ENCODE measurements at places on chromosomes 11 and 22.

DNA sequence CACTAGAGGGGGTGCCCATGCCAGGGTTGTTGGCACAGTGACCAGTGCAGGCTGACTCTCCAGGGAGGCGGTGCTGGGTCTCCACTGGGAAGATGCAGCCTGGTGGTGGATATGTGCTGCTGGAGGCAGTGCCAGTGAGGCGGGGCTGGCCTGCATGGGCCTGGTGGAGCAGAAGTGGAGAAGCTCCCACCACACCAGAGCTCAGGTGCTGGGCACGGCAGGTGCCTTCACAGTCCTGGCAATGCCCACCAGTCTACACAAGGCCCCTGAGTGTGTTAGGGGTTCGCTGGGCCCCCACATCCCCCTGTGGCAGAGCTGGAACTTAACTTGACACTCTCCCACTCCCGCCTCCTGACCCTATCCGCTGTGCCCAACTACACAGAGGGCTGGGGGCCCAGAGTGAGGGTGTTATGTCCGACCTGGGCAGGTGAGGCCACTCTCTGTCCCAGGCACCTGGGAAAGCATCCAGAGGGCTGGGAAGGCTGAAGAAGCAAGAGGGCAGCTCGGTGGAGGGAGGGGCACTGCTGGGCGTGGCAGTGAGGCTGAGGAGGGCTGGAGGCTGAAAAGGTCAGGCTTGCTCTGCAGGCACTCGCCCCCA lies 102.4 kb upstream of the B3GAT1 start:
- DNase-seq = no peak

DNA sequence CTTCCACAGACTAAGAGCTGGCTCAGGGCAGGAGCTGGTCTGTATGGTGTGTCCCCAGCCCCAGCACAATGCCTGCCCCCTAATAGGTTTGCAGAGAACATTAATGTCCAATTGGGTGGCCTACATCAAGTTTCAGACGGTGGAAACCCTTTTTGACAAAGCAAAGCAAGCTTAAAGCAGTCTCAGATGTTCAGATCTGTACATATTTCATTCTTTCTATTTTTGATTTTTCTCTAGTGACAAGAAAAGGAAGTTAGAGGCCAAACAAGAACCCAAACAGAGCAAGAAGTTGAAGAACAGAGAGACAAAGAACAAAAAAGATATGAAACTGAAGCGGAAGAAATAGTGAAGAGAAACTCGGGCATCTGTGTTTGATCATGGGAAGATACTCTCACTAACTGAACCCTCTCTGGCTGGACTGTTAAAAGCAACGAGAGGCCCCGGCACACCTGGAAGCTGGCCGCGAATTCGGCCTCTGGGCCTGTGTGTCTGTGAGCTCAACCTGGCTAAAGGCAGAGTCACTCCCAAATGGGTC lies 40.5 kb downstream of the NAT10 start:
- no peak for DNase-seq

DNA sequence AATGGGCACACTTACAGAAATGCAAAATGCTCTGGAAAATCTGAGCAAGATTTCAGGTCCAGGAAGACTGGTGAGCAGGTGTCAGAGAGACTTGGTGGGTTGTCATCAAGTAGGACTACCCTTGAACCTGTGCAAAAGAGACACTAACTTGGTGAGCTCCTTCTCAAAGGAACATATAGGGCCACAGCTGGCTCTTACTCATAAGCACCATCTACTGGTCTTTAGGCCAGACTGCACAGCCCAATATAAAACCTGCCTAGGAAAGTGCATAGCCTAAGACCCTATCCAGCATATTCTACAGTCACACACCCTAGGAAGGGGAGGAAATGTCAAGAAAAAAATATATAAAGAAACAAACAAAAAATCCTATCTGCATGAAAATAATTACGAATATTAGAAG lies 18.2 kb upstream of the OR10W1 start:
- no peak for DNase-seq

- no peak for DNase-seq
Observed at GRCh38 chr11:13166036-13166435, 111.6 kb upstream of the BMAL1 start.

- DNase-seq = no peak
Observed at GRCh38 chr22:27267145-27267544, 534.4 kb downstream of the MN1 start.

DNA sequence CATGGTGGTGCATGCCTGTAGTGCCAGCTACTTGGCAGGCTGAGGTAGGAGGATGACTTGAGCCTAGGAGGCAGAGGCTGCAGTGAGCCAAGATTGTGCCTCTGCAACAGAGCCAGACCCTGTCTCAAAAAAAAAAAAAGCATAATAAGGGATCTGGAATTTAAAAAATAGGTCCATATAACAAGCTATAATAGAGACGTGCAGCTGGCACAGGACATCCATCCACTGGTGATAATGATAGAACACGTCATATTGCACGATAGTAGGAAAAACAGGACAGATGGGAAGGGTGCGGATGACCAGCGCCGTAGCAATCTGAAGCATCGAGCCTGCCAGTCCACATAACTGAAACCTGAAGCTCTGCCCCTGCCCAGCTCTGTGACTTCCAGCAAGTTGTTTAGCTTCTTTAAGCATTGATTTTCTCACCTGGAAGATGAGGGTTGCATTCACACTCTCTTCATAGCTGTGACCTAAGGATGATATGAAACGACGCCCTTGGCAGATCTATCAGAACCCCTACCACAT lies 60.3 kb upstream of the PRODH start:
- DNase-seq = no peak

- DNase-seq = no peak
Observed at GRCh38 chr11:66073669-66074068, 3.6 kb downstream of the PACS1 start.

- DNase-seq = no peak
Observed at GRCh38 chr11:133977067-133977677, 20.4 kb upstream of the IGSF9B start.

DNA sequence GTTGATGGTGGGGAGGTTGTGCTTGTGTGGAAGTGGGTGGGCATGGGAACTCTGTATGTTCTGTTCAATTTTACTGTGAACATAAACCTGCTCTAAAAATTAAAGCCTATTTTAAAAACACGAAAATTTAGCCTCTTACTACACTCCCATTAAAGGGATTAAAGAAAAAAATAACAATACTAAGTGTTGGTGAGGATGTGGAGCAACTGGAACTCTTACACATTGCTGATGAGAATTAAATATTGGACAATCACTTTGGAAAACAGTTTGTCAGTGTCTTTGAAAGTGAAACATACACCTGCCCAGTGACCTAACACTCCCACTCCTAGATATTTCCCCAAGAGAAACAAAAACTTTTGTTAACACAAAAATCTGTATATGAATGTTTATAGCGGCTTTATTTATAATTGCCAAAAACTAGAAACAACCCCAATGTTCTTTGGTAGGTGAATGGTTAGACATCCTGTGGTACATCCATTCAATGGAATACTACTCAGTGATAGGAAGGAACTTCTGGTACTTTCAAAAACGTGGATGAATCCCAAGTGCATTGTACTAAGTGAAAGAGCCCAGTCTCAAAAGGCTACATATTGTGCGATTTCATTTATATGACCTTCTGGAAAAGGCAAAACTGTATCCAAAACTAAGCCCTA lies 23.5 kb downstream of the LRRC32 start:
- DNase-seq = no peak

DNA sequence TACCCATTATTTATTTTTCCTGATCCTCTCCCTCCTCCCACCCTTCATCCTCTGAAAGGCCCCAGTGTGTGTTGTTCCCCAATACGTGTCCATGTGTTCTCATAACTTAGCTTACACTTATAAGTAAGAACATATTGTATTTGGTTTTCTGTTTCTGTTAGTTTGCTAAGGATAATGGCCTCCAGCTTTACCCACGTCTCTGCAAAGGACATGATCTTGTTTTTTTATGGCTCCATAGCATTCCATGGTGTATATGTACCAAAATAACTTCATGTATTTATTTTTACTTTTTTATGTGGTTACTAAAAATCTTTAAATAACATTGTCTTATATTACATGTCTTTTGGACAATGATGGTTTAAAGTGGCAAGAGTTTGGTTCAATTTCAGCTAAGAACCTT lies 15.2 kb downstream of the PDGFD start:
- DNase-seq = no peak

- no peak for DNase-seq
Observed at GRCh38 chr11:128315933-128316332, 271.4 kb downstream of the ETS1 start.

DNA sequence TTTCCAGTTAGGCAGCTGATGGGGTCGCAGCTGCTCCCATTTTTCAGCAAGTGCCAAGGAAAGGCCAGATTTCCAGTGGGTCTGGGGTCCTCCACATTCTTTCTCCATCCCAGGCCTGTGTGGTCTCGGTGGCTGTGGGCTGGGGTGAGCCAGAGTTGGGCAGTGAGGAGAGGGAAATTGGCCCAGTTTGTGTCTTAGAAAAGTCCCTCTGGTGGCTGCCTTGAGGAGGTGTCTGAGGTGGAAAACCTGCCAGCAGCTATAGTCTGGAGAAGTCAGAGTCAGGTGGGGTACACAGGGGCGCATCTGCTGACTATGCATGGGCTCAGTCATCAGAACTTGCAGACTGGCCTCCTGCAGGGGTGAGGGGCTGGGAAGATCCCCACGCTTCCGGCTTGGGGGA lies 30.5 kb downstream of the MRGPRD start:
- DNase-seq = no peak

DNA sequence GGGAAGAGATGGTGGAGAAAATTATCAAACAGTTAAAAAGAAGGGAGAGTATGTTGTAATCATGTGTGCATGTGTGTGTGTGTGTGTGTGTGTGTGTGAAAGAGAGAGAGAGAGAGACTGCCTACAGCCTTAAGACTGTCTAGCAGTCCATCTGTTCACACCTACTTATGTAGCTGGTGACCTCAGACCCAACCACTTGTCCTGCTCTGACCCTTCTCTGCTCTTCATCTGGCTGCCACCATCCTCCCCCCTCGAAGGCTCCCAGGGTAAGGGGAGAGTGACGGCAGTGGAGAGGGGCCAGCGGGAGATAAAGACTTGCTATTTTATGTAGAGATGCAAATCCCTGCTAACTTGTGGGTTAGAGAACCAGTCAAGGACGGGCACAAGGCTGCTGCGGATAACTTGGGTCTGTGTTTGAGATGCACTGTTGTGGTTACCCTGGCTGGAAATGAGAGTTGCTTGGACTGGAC lies 24.9 kb upstream of the GRAMD1B start:
- DNase-seq = no peak

DNA sequence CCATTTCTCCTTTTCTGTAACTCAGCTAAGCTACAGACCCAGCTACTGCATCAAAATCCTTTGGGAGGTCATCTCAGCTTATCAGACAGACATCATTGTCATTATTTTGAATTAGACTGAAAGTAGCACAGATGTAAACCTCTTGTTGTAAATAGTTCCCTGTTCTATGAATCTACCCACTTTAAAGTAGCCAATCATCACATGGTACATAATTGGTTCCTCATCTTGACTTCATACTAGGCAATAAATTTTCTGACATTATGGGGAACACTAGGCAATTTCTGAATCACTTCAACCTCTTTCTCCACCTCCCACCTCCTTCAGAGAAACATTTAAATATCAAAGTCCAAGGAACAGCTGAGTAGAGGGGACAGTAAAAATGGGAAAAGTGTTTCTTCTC lies 47.9 kb downstream of the MPPED2 start:
- DNase-seq = no peak

- no peak for DNase-seq
Observed at GRCh38 chr11:59545179-59546020, 34.1 kb downstream of the OR4D9 start.

DNA sequence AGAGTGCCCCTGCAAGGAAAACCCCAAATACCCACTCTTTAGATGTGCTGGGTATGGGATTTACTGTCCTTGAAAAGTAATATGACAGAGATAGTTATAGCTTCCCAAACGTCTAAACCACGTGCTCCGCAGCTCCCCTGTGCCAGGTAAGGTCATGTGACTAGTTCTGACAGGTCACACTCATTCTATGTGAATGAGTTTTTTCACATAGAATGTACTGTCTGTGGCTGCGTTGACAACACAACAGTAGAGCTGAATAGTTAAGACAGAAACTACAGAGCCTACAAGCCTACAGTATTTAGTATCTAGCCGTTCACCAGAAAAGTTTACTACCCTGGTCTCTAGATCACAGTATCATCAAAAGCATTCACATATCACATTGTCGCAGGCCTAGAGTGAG lies 236.2 kb downstream of the ETS1 start:
- DNase-seq = no peak

DNA sequence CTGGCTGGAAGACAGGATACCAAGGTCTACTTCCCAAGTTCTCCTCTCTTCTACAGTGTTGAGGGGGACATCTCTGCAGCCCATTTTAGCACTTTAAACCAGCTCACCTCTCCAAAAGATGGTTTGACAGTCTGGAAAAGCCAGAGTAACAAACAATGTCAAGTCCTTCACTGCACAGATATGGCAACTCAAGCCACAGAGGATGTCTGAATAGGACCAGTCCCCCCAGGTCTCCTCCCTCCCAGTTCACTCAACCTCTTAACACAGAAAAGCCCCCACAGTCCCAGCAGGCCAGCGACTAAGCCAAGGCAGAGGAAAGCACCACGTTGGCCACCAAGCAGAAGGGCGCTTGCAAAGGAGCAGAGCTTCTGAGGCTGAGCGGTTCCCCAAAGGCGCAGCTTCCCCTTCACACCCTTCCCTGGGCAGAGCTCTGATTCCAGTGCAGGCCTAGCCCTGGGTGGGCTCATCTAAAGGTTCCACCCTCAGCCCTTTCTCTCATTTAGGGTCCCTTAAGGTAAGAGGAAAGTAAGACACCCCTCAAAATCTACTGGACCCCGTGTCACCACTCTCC lies 62.7 kb downstream of the PAK1 start:
- no peak for DNase-seq

GRCh38 chr11:4704790-4705334 lies 278 bp downstream of the MMP26 start:
- DNase-seq = no peak

- DNase-seq = no peak
Observed at GRCh38 chr11:100188137-100188783, 498.8 kb upstream of the ARHGAP42 start.

- no peak for DNase-seq
Observed at GRCh38 chr22:46457502-46458488, 79.6 kb downstream of the CELSR1 start.

DNA sequence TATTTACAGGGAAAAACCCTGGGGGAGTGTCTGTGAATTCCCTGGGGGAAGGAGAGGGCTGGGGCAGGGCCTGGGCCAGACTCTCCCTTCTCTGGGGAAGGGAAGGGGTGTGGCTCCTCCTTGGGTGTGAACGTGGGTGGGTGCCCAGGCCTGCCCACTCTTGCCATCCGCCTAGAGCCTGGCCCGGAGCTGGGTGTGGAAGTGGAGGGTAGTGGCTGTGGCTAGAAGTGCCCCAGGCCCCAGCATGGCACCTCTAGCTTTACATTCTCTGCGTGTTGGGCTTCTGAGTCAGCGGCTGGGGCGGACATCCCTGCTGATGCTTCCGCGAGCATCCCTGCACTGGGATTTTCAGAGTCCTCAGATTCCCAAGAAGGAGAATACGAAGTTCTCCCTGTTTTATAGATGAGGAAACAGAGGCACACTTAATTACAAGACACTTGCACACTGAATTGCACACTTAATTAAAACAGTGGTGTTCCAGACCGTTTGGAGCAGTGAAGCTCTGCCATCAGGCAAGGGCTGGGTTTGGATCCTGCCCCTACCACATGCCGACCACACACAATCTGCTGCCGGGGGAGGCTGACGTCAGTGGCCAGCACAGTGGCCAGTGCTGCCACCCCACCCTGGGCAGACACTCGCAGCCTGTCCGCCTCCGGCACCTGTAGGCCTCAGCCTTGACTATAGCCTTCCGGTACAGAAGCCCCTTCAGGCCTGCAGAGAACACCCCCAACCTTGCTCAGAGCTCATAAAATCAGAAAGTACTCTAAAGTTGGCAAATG lies 7.6 kb downstream of the BAD start:
- no peak for DNase-seq
